Activated naive CD8-positive, alpha-beta T cell treated with anti-CD3 and anti-CD28 coated beads, Interleukin-2, amount 50 U/mL, for 24 hours (primary cell): ENCODE measurements at places on chromosomes 4 and X.

- peaks cover 2% of the 10 kb centered on the region for H3K27me3 ChIP-seq
- no peak overlapping the region for H3K4me3 ChIP-seq
- DNase-seq = no peak
- no peaks in the 10 kb centered on the region for H3K36me3 ChIP-seq
- H3K27ac ChIP-seq = no peak overlapping the region
Observed at GRCh38 chrX:17459661-17460060, 84.7 kb downstream of the NHS start.

- H3K27ac ChIP-seq = no peak overlapping the region
- DNase-seq = no peak
- H3K36me3 ChIP-seq = no peaks in the 10 kb centered on the region
Observed at GRCh38 chrX:51641421-51642021, 22.8 kb upstream of the CENPVL3 start.

DNA sequence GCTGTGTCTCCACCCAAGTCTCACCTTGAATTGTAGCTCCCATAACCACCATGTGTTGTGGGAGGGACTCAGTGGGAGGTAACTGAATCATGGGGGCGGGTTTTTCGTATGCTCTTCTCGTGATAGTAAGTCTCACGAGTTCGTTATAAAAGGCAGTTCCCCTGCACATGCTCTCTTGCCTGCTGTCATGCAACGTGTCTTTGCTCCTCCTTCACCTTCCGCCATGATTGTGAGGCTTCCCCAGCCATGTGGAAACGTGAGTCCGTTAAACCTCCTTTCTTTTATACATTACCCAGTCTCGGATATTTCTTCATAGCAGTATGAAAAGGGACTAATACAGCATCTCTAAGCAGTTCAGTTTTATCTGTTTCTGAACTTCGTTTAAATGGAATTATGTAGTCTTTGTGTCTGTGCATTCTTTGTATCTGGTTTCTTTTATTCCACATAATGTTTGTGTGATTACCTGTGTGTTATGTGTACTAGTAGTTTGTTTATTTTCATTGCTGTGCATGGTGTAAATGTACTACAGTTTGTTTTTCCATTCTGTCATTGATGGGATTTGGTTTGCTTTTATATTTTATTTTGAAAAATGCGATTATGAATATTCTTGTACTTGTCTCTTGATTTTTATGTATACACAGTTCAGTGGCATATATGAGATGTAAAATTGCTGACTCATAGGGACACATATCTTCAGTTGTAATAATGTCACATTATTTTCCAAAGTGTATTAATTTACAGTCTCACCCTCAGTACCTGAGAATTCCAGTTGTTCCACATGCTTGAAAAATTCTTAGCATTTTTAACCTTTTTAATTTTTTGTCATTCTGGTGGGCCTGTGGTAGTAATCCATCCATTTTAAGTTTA is 304.9 kb downstream of the GBA3 start:
- no peaks in the 10 kb centered on the region for H3K36me3 ChIP-seq
- H3K4me1 ChIP-seq = no peaks in the 10 kb centered on the region
- no peak overlapping the region for H3K4me3 ChIP-seq
- no peak for DNase-seq
- no peak overlapping the region for H3K27ac ChIP-seq
- H3K27me3 ChIP-seq = no peaks in the 10 kb centered on the region

GRCh38 chr4:30610361-30610760 is 109.8 kb upstream of the PCDH7 start:
- H3K36me3 ChIP-seq = no peaks in the 10 kb centered on the region
- H3K4me1 ChIP-seq = no peaks in the 10 kb centered on the region
- H3K27ac ChIP-seq = no peak overlapping the region
- no peak for DNase-seq
- peaks cover 2% of the 10 kb centered on the region for H3K27me3 ChIP-seq
- H3K4me3 ChIP-seq = no peak overlapping the region

DNA sequence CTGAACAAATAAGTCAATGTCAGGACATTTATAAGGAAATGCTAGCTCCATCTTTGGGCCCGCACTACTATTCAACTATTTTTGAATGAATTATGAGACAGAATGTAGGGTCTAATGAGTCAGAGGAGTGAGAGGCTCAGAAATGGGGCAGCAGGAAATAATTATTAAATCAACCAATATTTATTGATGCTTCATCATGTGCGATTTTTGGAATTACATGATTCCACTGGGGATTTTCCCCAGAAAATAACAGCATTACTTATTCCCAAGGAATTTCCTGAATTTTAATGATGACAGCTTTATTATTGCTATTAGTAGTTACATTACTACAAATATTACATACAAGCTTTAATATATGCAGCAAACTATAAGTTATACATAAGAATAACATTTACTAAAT is 49.3 kb upstream of the PHF8 start:
- no peak overlapping the region for H3K27ac ChIP-seq
- H3K4me3 ChIP-seq = no peak overlapping the region
- no peaks in the 10 kb centered on the region for H3K27me3 ChIP-seq
- H3K36me3 ChIP-seq = no peaks in the 10 kb centered on the region
- DNase-seq = no peak

GRCh38 chrX:134482371-134482770 is 22.4 kb downstream of the HPRT1 start:
- peaks cover 22% of the 10 kb centered on the region for H3K36me3 ChIP-seq
- H3K4me1 ChIP-seq = no peaks in the 10 kb centered on the region
- H3K27me3 ChIP-seq = no peaks in the 10 kb centered on the region
- no peak overlapping the region for H3K27ac ChIP-seq
- DNase-seq = no peak

DNA sequence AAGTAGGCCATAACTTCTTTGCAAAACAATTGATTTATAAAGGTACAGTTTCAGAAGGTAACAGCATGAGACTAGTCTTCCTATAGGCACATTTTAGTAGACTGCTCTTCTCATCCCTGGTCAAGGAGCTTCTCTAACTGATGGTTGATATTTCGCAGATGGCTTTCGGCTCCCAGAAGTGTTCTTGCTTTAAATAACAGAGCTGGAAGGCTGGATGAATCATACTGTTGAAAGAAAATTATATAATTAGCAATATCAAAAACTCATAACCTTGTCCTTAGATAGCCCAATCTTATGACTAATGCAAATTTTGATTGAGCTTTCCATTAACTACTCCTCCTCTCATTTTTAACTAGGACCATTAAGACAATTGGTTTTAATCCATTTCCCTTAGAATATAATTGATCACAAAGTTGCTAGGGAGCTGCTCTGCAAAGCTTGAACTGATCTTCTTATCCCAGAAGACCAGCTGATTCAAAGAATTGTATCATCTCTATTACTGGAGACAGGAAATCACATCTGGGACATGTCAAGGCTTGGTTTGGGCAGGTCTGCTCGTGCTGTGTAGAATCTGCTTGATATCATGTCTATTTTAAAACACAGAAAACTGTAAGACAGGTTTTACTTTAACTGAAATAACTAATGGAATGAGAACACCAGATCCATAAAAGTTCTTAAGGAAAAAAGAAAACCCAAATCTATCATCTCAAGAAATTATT is 38.6 kb downstream of the CENPU start:
- H3K36me3 ChIP-seq = peaks cover 57% of the 10 kb centered on the region
- no peaks in the 10 kb centered on the region for H3K27me3 ChIP-seq
- no peaks in the 10 kb centered on the region for H3K4me1 ChIP-seq
- H3K27ac ChIP-seq = no peak overlapping the region
- no peak overlapping the region for H3K4me3 ChIP-seq

GRCh38 chr4:161949946-161950725 is 213.7 kb downstream of the FSTL5 start:
- no peak overlapping the region for H3K4me3 ChIP-seq
- no peaks in the 10 kb centered on the region for H3K36me3 ChIP-seq
- no peaks in the 10 kb centered on the region for H3K4me1 ChIP-seq
- no peaks in the 10 kb centered on the region for H3K27me3 ChIP-seq
- H3K27ac ChIP-seq = no peak overlapping the region

- H3K36me3 ChIP-seq = no peaks in the 10 kb centered on the region
- H3K27me3 ChIP-seq = no peaks in the 10 kb centered on the region
- DNase-seq = no peak
- no peak overlapping the region for H3K27ac ChIP-seq
Observed at GRCh38 chr4:52641854-52642563, 17.1 kb downstream of the USP46 start.

- no peak for DNase-seq
- peaks cover 2% of the 10 kb centered on the region for H3K36me3 ChIP-seq
- no peak overlapping the region for H3K27ac ChIP-seq
Observed at GRCh38 chr4:1491328-1492141, 85.3 kb upstream of the NKX1-1 start.

DNA sequence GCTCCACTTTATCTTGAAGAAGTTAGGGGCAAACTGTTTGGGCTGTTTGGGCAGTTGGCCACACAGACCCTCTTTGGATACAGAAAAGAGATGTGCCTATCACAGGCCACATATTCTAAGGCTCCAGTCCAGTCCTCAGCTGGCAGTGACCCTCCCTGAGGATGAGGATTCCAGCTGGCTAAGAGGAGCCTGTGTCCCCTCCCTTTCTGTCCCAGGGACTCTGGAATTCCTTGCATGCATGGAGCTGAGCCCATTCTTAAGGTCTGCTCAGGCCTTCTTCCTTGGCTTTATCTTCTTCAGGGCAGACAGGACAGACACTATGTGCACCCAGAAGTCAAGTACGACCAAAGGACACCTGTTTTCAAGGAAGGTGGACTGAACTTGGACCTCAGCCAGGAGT is 23.8 kb upstream of the GK2 start:
- no peak overlapping the region for H3K4me3 ChIP-seq
- H3K36me3 ChIP-seq = no peaks in the 10 kb centered on the region
- no peak for DNase-seq

DNA sequence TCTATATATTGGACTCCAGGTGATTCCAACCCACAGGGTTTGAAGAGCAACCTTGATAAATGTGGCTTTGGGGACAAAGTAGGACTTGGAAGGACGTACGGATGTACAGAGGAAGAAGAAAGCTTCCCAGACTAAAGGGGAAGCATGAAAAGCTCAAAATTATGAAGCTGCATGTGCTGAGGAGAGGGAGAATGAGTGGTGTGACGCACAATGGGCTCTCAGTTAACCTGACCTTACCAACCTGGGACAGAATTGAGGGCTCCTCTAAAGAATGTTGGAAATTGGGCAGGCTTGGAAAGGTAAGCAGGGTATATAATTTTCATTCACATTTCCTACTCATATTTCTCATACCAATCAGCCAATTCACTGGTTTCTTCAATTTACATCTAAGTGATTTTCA is 10.5 kb upstream of the TIGD2 start:
- no peaks in the 10 kb centered on the region for H3K36me3 ChIP-seq
- no peak overlapping the region for H3K4me3 ChIP-seq
- H3K27ac ChIP-seq = peak overlapping the region; percentile 20

GRCh38 chr4:6971536-6972374 is 62.1 kb downstream of the TBC1D14 start:
- no peak overlapping the region for H3K4me3 ChIP-seq
- DNase-seq = no peak
- peaks cover 7% of the 10 kb centered on the region for H3K36me3 ChIP-seq
- H3K27me3 ChIP-seq = no peaks in the 10 kb centered on the region
- H3K27ac ChIP-seq = no peak overlapping the region

DNA sequence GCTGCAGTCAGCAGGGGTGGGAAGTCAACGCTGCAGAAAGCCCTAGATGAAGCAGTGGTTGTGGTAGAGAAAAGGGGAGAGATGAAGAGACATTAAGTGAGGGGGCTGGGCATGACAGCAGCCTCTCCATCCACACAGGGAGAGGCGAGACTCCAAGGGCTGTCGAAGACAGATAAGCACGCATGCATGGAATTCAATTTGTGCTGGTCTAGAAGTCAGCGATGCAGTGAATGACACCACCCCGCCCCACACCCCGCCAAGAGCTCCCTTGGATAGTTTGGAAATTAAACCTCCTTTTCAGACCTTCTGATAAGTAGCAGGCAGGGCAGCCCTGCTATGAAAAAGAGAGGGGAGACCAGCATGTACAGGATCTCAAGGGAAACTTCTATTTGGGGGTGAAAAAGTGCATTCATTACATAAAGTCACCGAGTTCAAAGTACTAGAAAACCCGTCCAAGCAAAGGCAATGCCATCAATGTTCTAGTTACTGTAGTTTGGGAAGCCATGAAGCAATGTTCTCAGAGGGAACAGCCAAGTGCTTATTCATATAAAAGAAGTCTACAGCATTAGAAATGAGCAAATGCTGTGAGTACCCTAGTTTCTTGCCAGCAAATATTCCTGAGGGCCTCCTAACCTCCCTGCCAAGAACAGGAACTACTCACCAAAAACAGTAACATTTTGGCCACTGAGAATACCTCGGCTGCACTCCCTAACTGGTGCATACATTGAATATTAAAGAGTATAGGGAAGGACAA is 152.3 kb upstream of the ANXA10 start:
- no peak overlapping the region for H3K27ac ChIP-seq
- no peak overlapping the region for H3K4me3 ChIP-seq
- H3K27me3 ChIP-seq = no peaks in the 10 kb centered on the region
- no peak for DNase-seq
- H3K36me3 ChIP-seq = no peaks in the 10 kb centered on the region

- no peak overlapping the region for H3K4me3 ChIP-seq
- H3K27ac ChIP-seq = no peak overlapping the region
- H3K27me3 ChIP-seq = peaks cover 11% of the 10 kb centered on the region
Observed at GRCh38 chr4:6452116-6452896, 20.1 kb downstream of the PPP2R2C start.

DNA sequence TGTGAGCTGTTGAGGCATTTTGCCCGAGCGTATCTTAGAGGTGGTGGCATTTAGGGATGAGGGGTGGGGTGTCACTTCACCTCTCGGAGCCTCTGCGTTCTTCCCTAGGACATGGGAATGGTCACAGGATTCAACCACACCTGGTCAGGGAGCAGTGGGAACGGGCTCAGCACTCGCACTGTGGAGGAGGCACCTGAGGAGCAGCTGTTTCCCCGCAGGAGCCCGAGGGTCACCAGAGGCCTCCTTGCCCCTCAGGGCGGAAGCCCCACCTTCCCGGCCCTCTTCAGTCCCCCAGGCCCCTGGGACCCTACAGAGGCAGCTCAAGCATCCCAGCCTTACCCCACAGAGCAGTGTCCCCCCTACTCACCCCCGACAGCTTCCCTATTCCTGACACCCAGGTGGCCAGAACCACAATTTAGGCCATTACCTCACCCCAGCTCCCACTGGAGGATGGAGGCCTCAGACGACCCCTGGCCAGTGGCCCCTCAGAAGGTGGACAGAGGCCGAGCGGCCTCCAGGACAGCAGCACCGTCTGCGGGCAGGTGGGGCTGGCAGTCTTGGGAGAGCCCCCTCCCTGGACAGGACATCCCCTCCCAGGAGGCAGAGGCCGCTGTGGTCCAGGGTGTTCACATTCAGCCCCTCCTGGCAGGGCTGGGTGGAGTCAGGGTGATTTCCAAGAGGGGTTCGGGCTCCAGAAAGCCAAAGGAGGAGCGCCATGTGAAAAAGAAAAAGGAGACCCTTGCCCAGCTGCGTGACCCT is 4.2 kb upstream of the HTRA3 start:
- no peak for DNase-seq
- no peak overlapping the region for H3K27ac ChIP-seq
- peaks cover 18% of the 10 kb centered on the region for H3K27me3 ChIP-seq
- H3K4me3 ChIP-seq = no peak overlapping the region

GRCh38 chr4:173417833-173418232 is 18.9 kb upstream of the SCRG1 start:
- no peak overlapping the region for H3K27ac ChIP-seq
- no peaks in the 10 kb centered on the region for H3K27me3 ChIP-seq
- H3K4me3 ChIP-seq = no peak overlapping the region
